ENCODE measurements at places on chromosomes 7 and 10.

DNA sequence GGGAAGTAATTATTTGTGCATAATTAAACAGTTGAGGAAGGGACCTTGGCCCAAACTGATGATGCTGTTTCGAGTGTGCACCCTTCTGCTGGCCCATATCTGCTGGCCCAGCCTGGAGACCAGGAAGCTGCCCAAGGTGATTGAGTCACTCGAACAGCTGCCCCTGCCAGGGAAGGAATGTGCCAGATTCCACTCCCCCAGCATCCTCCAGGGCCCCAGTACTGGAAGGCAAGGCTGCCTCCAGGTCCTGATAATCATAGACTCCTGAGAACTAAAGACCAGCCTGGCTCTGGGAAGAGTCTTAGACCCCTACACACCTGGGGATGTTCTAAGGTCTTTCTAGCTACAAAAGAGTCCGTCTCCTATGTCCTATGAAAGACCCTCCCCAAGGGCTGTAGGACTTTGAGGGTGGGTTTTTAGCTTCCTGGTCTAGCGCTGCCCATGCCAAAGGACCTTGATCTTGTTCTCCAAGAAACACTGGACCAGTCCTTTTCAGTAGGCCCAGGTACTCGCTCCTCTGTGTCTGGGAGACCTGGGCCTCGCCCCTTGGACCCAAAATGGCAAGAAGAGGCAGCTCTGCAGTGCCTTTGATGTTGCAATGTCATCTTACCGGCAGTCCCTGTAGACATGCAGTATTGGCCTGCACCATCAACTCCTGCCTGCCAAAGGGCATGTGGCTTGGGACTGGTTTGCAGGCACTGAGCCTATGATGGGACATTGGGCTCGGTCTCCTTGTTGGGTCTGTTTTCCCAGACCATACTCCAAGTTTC is 103.2 kb upstream of the GPR26 start:
- no peak for DNase-seq

DNA sequence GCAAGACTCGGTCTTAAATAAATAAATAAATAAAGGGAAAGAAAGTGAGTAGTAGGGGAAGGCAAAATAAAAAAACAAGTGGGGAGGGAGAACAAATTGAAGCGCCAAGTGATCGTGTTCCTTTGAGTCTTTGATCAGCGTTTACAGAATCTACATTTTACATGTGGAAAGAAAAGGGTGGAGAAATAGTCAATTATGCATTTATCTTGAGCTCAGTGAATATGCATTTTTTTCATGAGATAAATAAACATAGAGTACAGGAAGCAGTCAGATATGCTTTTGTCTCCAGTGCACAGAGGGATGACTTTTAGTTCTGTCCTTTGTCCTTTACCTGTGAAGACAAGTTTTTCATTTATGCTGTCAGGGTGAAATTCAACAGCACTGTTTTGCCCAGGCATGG is 6.1 kb upstream of the GUSB start:
- no peak for DNase-seq

DNA sequence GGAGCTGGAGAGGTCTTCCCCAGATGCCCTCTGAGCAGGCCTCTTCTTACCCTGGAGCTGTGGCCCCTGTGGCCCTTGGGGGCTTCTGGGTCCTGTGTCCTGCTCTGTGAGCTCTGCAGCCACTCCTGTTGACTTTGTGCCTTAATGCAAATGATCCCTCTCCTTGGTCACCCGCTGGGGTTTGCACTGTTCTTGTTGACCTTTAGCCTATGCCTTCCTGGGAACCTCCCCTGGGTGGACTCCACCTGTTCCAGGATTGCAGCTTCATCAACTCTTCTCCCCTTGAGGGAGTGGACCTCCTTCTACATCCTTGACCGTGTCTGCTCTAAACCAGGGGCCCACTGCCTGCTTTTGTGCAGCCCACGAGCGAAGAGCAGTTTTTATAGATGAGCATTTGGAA is 58.6 kb upstream of the CTBP2 start:
- DNase-seq: no peak

GRCh38 chr10:34538281-34538829 is 276.7 kb downstream of the PARD3 start:
- no peak for DNase-seq

DNA sequence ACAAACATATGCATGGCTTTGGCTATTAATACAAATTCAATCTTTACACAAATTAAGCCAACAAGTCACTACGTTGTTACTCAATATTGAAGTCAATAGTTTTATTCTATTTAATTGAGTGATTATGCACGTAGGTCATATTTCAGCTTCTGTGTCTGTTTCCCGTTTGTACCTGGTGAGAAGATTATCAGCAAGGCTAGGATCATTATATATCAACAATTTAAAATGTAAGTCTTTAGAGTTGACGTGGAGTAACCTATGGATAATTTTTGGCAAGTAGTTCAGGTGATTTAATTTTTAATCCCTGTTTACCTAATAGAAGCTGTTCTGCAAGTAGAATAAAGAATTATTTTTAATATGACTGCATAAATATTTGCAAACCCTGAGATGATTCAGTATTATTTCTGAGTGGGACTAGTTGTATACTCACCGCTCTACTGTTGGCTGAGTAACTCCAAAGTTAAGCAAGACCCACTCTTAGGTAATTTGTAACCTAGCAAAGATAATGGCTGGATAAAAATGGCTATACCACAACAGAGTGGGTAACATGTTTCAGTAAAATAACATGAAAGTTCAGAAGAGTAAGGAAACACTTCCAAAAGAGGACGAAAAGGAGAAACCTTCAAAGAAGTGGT is 161.0 kb downstream of the HGF start:
- no peak for DNase-seq

GRCh38 chr7:43666938-43667337 is 62.4 kb downstream of the COA1 start:
- DNase-seq: no peak

DNA sequence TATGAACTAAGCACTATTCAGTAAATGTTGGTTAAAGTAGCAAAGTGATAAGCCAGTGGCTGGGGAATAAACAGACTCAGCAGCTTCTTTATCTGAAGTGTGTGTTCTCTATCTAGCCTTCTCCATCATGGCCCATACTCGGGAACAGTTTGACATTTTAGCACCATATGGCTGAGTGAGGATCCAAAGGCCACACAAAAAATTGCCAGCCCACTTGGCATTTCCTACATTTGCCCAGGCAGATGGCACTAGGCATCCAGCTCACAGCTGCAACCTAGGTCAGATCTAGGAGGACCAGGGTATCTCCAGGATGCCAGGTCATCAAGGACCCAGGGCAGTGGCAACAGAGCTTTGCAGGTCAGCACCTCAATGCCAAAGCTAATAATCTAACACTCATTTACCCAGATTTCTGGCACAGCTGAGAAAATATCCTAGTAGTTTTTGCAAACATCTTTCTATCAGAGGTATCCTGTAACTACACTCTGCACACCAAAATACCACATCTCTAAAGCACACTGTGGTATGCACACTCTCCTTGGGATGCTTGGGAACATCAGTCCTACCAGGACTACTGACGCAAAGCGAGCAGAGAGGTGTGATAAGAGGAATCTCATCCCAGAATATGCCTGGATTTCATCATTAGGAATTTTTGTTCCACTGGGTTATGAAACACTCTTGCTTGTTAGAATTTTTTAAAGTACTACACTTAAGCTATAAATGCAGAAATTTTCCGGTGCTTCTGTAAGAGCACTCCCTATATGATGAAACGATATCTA is 61.7 kb downstream of the DOCK4 start:
- DNase-seq: no peak

GRCh38 chr7:1950066-1950451 is 280.0 kb downstream of the ELFN1 start:
- no peak for DNase-seq

- no peak for DNase-seq
These were observed 24.9 kb upstream of the NEBL start for GRCh38 chr10:20922033-20922432.

DNA sequence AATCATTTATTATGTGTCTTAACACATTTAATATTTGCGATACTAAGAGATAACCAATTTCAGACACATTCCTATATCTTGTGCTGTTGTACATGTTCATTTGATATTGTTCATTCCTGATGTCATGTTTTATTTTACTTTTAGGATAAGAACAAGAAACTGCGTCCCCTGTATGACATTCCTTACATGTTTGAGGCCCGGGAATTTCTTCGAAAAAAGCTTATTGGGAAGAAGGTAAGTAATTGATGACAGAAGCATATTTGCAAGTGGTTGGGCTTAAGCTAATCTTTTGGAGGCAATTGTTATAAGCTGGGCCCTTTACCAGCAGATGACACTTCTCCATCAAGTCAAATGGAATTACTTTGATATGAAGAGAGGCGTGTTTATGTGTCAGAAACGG is 155.3 kb downstream of the SND1 start:
- DNase-seq: no peak

DNA sequence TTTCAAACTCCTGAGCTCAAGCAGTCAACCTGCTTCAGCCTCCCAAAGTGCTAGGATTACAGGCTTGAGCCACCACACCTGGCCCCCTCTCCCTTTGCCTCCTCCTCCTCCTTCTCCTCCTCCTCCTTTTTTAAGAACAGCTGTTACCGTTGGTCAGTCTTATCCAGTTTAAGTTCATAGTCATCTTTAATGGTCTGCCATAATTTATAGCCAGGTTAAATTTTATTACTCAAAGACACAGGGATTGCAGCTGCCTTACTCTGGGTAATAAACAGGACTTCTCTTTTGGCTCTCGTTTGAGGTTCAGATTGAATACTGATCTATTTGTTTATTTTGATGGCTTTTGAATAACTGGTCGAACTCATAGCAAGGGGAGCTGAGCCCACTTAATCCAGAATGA is 35.2 kb downstream of the ATOH7 start:
- DNase-seq: no peak

DNA sequence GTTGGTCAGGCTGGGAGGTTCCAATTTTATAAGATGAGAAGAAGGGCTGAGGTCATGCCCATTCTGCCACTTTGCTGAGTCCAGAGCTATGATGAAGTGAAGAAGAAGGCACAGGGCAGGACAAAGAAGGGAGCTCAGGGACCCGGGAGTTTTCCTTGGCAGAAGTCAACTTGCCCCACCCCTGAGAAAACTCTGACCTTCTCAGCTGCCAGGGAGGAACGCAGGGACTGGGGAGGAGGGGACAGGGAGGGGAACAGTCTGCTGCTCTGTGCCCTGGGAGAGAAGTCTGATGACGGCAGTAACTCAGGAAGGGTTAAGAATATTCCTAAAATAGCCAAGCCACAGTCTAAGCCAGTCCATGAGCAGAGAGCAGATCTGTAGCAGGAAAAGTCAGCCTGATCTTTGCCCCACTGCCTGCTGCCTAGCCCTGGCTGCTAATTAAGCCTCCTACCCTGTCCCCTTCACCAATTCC is 11.7 kb downstream of the ADIRF start:
- no peak for DNase-seq

- no peak for DNase-seq
These were observed 312.4 kb upstream of the CDC14C start for GRCh38 chr7:48611993-48612392.

DNA sequence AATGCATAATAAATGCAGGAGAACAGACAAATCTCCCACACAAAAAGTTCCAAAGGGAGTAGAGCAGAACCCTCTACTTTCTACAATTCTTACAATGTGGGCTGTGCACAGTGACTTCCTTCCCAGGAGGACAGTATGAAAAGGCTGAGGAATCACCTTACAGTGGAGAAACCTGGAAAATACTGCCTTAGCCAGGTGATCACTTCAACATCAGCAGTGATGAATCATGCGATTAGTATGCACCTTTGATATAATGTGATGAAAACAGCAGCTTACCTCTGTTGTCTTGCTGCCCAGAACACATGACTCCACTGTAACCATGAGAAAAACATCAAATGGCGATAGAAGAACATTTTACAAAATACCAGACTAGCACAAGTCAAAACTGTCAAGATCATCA is 329.7 kb upstream of the POM121L12 start:
- DNase-seq: no peak

DNA sequence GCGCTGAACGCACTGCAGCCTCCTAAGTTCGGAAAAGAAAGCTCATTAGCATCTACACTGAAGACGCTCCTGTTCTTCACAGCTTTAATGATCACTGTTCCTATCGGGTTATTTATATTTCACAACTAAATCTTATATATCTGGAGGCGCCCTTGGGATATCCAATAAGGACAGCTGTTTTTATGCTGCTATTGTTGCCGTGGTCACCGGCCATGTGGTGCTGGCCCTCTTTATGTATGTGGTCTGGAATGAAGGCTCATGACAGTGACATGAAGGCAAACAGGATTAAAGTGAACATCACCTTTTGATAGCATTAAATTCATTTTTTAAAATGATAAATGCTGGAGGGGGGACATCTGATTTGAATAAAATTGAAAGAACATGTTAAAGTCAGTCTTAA is 8.8 kb downstream of the BLVRA start:
- no peak for DNase-seq

DNA sequence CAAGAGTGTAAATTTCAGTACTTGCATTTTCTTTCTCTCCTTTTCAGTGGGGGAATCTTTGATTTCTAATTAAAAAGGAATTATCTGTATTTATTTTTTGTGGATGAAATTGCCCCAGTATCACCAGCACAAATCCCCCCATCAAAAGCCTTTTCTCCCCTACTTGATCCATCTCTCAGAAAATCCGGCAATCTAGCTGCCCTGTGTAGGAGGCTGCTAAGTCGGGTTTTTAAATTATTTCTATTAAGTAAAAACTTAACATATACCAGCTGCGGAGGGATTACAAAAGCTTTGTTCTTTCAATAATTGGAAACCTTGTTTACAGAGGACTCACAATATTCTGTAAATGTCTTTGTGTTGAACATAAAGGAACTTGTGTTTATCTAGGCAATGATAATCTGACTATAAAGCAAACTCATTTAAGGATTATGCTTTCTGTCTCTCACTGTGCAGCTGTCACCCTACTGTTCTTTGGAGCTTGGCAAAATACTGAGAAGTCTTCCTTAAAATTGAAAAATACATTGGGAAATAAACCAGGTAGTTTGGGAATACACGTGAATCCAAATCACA is 177.4 kb upstream of the PRR15 start:
- DNase-seq: no peak

DNA sequence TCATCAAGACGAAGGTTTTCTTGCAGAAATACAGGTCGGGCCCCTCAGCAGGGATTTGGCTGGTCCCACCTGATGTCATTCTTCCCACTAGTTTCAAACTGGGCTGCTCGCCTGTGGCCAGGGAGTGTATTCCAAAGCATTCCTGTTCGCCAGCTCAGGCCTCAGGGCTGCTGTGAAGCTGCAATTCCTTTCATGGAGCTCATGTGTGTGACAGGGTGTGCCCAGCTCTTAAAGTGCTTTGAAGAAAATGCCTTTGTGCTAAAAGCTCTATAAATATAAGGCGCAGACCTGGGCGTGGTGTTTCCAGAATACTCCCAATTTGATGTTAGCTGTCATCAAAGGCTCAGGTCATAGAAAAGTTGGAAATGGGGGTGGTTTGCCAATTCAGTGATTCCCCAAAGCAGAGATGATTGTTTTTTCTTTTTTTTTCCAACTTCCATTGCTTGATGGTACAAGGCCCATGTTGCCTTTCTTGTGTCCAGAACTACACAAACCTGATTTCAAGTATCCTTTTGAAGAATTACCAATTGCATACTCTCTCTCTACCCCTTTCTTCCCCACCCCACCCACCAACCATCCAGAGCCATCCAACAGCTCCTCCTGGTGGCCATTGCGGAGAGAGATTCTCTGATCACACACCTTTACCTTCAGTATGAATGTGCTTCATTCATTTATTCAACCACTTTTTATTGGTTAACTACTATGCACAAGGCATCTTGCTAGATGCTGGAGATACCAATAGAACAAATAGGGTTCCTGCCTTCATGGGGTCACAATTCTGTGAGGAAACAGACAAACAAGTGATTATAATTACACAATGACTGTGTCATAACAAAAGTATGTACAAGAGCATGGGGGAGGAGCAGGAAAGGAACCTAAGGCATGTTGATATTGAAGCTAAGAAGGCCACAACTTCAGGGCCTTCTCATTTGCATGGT is 297.3 kb upstream of the LYZL1 start:
- peak; percentile 30 for DNase-seq

Measured in HL-60 (cell line).